Activated T-cell treated with anti-CD3 and anti-CD28 coated beads, Interleukin-2, amount 50 U/mL, for 72 hours (primary cell): ENCODE measurements at places on chromosomes 1 and 21. TPM values are rescaled to one million over a fixed set of nuclear protein-coding genes. Genes with fewer than 3 reads are reported as not detected.

DNA sequence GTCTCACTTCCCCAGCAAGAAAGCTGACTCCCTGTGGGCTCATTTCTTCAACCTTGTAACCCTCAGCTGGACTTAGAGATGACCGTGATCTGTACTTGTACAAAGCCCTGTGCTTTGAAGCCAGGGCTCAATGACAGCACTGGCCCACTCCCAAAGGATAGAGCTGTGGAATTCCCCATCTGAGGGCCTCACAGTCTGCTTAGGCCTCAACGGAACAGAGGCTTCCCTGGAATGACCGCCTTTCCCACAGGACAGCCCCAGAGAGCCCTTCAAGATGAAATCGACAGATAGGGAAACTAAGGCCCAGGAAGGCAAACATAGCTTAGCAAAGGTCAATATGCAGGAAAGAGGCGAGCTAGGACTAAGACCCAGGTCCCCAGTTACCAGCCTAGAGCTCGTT, 11.5 kb downstream of the SLC9A1 start:
- DNase-seq, result no peak
- H3K4me3 ChIP-seq, result no peak overlapping the region
- peaks cover 46% of the 10 kb centered on the region for H3K4me1 ChIP-seq
- H3K36me3 ChIP-seq, result peaks cover 1% of the 10 kb centered on the region

GRCh38 chr21:41170859-41171609, 3.1 kb downstream of the BACE2 start:
- peaks cover 51% of the 10 kb centered on the region for H3K27me3 ChIP-seq
- no peaks in the 10 kb centered on the region for H3K36me3 ChIP-seq
- H3K4me3 ChIP-seq, result no peak overlapping the region
- H3K27ac ChIP-seq, result no peak overlapping the region
- H3K4me1 ChIP-seq, result peaks cover 10% of the 10 kb centered on the region
- no peak for DNase-seq

Gene THEM5
- total RNA-seq, result 0.25 TPM

DNA sequence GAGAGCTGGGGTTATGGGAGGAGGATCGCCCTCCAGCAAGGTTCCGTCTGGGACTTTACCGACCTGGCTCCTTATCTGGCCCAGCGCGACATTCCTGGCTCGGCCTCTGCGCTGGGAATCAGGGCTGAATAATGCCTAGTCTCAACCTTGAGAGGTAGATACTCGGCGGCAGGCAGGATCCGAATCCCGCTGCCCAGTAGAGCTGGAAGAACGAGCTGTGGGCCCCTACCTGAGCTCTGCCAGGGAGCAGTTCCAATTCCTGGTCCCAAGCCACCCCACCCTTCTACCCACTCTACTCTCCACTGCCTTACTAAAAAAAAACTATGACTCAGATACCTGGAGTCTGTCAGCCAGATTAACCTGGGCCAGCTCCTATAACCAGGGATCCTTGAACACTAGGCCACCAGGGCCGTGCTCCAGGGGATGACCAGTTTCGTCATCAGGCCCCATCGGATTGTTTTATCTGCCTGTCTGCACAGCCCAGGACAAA, 53.6 kb downstream of the RHBG start:
- H3K4me3 ChIP-seq, result no peak overlapping the region
- H3K27ac ChIP-seq, result no peak overlapping the region
- H3K27me3 ChIP-seq, result peaks cover 93% of the 10 kb centered on the region
- H3K36me3 ChIP-seq, result peaks cover 3% of the 10 kb centered on the region

Gene ACKR1
- total RNA-seq, result not detected

GRCh38 chr1:118250232-118250631, 65.2 kb upstream of the SPAG17 start:
- H3K27me3 ChIP-seq, result no peaks in the 10 kb centered on the region
- no peak overlapping the region for H3K4me3 ChIP-seq
- H3K27ac ChIP-seq, result no peak overlapping the region

- no peaks in the 10 kb centered on the region for H3K27me3 ChIP-seq
- no peak for DNase-seq
- H3K36me3 ChIP-seq, result no peaks in the 10 kb centered on the region
These were observed 3.6 kb downstream of the GPR157 start for GRCh38 chr1:9125325-9125724.

DNA sequence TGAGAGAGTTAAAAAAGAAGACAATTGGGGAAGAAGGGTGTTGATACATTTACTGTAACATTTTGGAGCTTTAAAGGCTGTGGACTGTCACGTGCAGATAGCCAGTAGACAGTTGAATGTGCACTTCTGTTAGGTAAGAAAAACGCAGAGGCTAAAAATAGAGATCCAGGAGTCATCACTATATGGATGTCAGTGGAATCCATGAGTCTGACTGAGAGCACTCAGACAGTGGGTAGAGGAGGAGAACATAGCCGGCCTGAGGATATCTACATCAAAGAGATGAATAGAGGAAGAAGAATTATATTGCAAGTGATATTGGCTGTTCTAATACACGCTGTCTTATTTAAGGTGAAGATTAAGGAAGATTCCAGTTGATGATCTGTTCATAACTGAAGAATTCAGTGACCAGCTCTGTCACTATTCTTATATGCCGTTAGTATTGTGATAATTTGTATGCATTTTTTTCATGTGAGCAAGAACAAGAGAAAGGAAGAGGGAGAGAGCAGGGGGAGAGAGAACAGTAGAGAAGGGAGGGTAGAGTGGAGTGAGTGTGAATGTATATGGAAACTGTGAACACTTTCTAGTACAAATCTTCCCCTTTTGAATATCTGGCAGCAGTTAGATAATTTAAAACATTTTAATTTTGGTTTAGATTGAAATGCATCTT, 344.8 kb downstream of the CHRM3 start:
- no peak overlapping the region for H3K27ac ChIP-seq
- no peak for DNase-seq
- H3K27me3 ChIP-seq, result no peaks in the 10 kb centered on the region
- H3K4me1 ChIP-seq, result peaks cover 8% of the 10 kb centered on the region
- H3K36me3 ChIP-seq, result no peaks in the 10 kb centered on the region

Gene TTC13
- 18.6 TPM for total RNA-seq

Gene PADI3
- not detected for total RNA-seq

GRCh38 chr1:1081311-1082238, 7.5 kb upstream of the RNF223 start:
- no peaks in the 10 kb centered on the region for H3K27me3 ChIP-seq
- DNase-seq, result no peak
- peaks cover under 1% of the 10 kb centered on the region for H3K36me3 ChIP-seq

DNA sequence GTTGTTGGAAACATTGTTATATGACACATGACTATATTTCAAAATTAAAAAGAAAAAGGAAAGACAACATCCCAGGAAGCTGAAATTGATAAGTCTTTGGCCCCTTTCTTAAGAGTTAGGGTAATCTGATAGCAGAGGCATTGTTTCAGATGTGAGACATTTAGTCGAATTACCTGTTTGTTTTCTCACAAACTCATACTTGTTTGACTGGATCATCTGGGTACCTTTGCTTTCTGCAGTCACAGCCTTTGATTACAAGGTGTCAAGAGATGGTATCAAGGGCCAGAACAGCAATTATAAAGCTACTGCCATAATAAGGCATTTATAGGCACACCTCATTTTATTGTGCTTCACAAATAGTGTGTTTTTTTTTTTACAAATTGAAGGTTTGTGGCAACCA, 136.3 kb downstream of the DUSP10 start:
- DNase-seq, result no peak
- no peaks in the 10 kb centered on the region for H3K4me1 ChIP-seq
- no peak overlapping the region for H3K27ac ChIP-seq
- no peaks in the 10 kb centered on the region for H3K36me3 ChIP-seq
- peaks cover 3% of the 10 kb centered on the region for H3K27me3 ChIP-seq
- no peak overlapping the region for H3K4me3 ChIP-seq

DNA sequence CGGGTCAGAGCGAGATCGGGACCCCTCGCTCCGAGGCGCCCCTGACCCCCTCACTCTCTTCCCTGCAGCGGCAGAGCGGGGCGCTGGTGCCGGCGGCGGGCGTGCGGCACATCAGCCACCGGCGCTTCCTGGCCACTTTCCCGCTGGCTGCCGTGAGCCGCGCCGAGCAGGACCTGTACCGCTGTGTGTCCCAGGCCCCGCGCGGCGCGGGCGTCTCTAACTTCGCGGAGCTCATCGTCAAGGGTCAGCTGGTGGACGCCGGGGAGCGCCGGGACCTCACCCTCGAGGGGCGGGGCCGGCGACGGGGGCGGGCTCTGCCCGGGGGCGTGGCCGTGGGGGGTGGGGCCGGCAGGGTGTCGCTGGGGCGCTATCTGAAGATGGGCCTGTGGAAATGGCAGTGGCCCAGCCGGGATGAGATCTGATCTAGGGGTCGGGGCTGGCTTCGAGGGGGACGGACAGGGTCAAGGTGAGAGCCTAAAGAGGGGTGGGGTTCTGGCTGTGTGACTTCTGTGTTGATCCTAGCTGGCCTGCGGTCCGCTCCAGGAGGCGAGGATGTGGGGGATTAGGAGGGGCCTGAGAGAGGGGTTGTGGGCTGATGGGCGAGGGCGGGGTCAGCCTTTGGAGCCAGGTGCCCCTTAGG, 23.6 kb downstream of the PTPRU start:
- H3K4me1 ChIP-seq, result peaks cover 9% of the 10 kb centered on the region
- H3K27ac ChIP-seq, result no peak overlapping the region
- peak overlapping the region; percentile 86 for H3K4me3 ChIP-seq
- no peaks in the 10 kb centered on the region for H3K36me3 ChIP-seq
- H3K27me3 ChIP-seq, result peaks cover 49% of the 10 kb centered on the region

Gene WNT3A
- total RNA-seq, result not detected

DNA sequence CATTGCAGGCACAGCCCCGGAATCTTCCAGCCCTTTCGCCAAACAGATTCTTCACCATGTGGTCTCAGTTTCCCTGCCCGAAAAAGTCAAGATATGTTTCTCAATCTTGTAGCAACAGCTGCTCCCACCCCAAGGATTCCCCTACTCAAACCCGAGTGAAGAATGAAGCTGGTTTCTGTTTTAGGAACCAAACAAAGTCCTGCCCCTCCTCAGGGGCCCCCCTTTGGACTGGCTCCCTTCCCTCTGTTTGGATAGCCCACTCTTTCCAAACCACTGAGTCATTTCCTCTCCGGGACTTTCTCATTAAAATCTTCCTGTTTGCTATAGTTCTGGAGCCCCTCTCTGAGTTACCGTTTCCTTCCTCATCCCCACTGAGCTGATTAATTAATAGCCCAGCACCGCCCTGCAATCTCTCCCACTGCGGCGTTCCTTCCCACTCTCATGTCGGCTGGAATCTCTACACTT, 100.9 kb downstream of the TSEN15 start:
- H3K4me3 ChIP-seq, result peak overlapping the region; percentile 60
- H3K4me1 ChIP-seq, result peaks cover 12% of the 10 kb centered on the region
- H3K36me3 ChIP-seq, result no peaks in the 10 kb centered on the region
- H3K27ac ChIP-seq, result peak overlapping the region; percentile 11

- no peak for DNase-seq
- no peaks in the 10 kb centered on the region for H3K27me3 ChIP-seq
- no peak overlapping the region for H3K4me3 ChIP-seq
- H3K4me1 ChIP-seq, result no peaks in the 10 kb centered on the region
These were observed 44.8 kb upstream of the SGIP1 start for GRCh38 chr1:66489151-66489550.

GRCh38 chr1:94000510-94001282, 91.5 kb upstream of the GCLM start:
- no peaks in the 10 kb centered on the region for H3K36me3 ChIP-seq
- DNase-seq, result no peak
- H3K4me3 ChIP-seq, result no peak overlapping the region
- no peaks in the 10 kb centered on the region for H3K4me1 ChIP-seq
- H3K27me3 ChIP-seq, result peaks cover 22% of the 10 kb centered on the region

GRCh38 chr1:15803380-15803779, 4.1 kb downstream of the UQCRHL start:
- no peak overlapping the region for H3K27ac ChIP-seq
- no peaks in the 10 kb centered on the region for H3K36me3 ChIP-seq
- H3K4me1 ChIP-seq, result peaks cover 9% of the 10 kb centered on the region
- peak; percentile 13 for DNase-seq
- H3K27me3 ChIP-seq, result peaks cover 13% of the 10 kb centered on the region
- no peak overlapping the region for H3K4me3 ChIP-seq

DNA sequence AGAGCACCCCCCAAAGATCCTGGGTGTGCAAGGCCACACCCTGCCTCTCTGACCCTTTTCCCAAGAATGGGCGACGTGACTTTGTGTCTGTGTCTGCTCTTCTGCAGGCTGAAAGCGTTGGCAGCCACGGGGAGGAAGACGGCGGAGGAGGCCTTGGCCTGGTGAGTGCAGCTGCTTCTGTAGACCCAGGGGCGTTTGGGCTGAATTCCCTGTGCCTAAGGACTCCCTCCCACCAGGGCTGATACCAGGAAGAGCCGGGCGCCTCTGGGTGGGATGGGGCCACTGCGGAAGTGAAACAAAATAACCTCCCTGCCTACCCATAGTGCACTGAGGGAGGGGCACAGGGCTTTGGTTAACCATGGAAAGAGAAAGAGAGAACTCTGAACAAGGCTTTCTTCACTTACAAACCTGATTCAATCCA, 2.5 kb downstream of the UBASH3A start:
- no peaks in the 10 kb centered on the region for H3K27me3 ChIP-seq
- peak overlapping the region; percentile 99 for H3K27ac ChIP-seq
- H3K36me3 ChIP-seq, result peaks cover 38% of the 10 kb centered on the region
- peak; percentile 71 for DNase-seq
- H3K4me3 ChIP-seq, result peak overlapping the region; percentile 93
- peaks cover 59% of the 10 kb centered on the region for H3K4me1 ChIP-seq

DNA sequence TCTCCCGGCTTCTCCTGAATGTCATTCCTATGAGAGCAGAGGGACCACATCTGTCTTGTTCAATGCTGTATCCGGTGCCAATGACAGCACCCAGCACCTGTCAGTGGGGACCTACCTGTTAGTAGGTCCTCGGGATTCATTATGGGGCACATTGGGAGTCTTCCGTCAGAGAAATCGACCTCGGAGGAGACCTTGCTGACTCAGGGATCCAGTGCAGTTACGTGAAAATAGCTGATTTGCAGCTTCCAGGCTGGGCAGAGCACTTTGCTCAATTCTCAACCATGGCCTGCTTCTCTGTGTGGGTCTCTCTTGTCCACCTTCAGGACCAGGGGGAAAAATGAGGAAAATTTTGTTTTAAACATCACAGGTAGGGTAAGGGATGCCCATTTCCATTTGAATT, 130.2 kb downstream of the PRDM2 start:
- no peaks in the 10 kb centered on the region for H3K4me1 ChIP-seq
- no peak overlapping the region for H3K4me3 ChIP-seq
- no peaks in the 10 kb centered on the region for H3K36me3 ChIP-seq
- no peak overlapping the region for H3K27ac ChIP-seq

DNA sequence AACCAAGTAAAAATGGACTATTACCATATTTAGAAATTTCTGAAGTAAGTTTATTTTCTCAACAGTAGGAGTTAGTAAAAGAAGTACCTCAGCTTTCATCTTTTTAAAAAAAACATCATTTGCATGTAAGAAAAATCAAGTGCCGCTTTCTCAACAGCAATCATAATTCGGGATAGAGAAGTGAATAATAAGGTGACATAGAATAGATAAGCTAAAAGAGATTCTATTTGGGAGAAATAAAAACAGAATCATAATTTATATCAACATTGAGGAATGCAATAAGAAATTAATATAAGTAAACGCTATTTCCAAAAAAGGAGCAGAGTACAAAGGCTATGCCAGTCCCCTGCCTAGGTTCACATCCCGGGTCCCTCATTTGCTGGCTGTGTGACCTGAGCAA, 330.9 kb upstream of the GREM2 start:
- no peak overlapping the region for H3K4me3 ChIP-seq
- H3K27ac ChIP-seq, result no peak overlapping the region
- H3K36me3 ChIP-seq, result no peaks in the 10 kb centered on the region
- no peak for DNase-seq
- H3K27me3 ChIP-seq, result no peaks in the 10 kb centered on the region
